ENCODE measurements at places on chromosomes 6 and 20.

- no peak for DNase-seq
Observed at GRCh38 chr6:109466212-109466923, 10.8 kb upstream of the MICAL1 start.

- DNase-seq: no peak
Observed at GRCh38 chr6:75418233-75418632, 75.4 kb downstream of the FILIP1 start.

- no peak for DNase-seq
Observed at GRCh38 chr6:111711476-111711875, 105.8 kb upstream of the TRAF3IP2 start.

DNA sequence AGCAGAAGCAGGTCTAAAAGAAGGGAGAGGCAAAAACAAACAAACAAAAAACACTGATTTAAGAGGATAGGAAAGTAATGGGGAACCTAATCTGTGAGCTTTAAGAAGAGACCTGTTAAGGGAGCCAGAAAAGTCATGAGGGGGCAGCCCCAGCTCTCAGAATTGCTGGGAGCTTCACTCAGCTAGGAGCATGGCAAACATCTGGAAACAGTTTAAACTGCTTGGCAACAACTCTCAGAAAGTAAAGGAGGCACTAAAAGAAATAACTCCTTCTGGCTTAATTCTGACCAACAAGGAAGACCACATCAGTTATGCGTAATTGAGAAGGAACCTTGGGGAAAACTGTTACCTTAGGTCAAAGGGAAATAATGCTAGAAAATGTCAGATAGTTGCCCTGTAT lies 121.4 kb downstream of the LAMP5 start:
- no peak for DNase-seq

DNA sequence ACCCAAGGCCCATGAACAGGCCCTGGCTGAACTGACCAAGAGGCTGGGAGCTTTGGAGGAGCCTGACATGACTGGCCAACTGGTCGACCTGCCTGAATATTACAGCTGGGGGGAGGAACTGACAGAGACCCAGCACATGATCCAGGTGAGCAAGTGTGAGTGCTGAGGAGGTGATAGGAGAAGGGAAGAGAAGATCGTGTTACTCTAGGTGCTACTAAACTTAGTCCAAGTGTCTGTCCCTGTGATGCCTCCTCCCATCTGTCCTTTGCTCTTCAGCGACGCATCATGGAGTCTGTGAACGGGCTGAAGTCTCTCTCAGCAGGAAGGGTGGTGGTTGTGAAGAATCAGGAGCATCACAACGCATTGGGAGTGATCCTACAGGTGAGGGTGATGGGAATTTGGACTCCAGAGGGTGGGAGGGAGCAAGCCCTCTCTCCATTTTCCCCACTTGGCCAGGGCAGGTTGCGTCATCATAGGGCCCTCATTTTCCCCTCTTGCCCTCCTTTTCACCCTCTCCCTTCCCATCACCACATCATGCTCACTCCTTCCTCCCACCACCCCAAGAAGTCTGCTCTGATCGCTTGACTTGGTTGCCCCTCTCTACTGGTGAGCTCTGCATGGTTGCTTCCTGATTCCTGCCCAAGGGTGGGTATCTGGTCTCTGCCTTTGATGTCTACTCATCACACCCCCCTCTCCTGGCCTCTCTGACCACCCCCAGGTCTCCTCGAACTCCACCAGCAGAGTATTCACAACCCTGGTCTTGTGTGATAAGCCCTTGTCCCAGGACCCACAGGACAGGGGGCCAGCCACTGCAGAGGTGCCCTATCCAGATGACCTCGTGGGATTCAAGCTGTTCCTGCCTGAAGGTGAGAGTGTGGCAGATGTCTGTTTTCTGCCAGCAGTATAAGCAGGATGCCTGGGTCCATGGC lies 4.7 kb downstream of the DXO start:
- DNase-seq: no peak

DNA sequence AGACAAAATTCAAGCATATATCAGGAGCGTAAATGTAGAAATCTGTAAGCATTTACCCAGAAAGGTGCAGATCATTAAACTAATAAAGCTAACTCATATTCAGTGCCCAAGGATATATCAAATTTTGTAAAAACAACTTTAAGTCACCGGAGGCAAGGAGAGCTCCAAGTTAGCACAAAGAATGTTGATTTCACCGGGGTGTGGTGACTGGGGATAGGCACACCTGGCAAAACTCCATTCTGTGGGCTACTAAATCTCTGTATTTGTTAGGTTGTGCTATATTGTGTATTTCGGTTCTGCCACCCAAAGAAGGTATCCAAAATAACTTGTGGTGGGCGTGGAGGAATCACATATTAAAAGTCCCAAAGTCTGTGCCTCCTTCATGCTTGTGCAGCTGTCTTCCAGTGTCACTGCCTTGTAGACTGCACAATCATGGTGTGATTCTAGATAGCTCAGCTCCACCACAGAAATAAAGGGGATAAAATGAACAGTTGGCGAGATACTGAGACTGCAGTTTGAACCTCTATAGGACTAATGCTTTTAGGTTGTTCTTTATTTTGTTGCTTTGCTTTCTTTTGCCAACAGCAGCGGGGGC lies 111.6 kb downstream of the GMDS start:
- no peak for DNase-seq

DNA sequence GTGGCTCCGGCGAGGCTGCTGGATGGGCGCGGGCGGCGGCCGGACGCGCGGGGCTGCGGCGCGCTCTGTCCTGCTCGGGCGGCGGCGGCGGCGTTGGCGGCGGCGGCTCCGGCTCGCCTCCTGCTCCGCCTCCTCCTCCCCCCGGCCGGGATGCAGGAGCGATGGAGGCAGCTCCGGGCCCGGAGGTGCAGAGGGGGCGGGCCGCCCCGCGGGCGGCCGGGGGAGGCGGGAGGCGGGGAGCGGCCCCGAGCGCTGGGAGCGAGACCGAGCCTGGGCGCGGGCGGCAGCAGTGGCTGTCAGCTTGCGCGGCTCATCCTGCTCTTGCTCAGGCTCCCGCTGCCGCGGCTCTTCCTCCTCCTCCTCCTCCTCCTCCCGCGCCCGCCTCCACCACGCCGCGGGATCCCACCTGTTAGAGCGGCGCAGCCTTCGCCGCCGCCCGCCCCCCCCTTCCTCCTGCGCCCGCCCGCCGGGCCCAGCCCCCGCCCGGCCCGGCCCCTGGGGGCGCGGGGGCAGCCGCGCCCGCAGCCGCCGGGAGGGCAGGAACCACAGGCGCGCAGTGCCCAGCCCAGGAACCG lies at the start of gene NOL4L:
TSS of gene NOL4L (minus strand) at position 323 of the 575 bp plus-strand sequence. CDS start 443 bp downstream, outside the sequence.
- DNase-seq: no peak

DNA sequence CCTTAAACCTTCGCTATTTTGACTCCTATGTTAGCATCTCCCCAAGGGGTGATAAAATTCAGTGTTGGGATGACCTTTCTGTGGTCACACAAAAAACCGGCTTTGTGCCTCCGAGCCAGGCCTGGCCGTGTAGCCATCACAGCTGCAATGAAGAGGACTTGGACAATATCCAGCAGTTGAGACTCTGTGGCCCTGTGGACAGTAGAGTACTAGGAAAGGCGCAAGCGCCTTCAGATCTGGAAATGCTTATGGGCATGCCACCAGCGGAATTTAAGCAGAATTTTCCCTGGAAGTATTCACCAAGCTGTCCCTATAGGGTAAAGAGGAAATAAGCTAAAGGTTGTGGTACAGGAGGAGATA lies 63.3 kb upstream of the SLC2A12 start:
- no peak for DNase-seq

GRCh38 chr20:41182296-41183212 lies 45.2 kb downstream of the PLCG1 start:
- DNase-seq: no peak

- DNase-seq: peak; percentile 71
Observed at GRCh38 chr20:31587545-31588389, 17.3 kb upstream of the ID1 start.
